Stimulated activated CD8-positive, alpha-beta memory T cell treated with anti-CD3 and anti-CD28 coated beads, Interleukin-7, amount 100 ng/mL, for 24 hours (primary cell): ENCODE measurements at places on chromosomes 16 and 17.

GRCh38 chr16:15996432-15997109 is 47.2 kb downstream of the ABCC1 start:
- DNase-seq, result no peak

GRCh38 chr16:4663777-4664465 is 29.4 kb upstream of the NUDT16L1 start:
- DNase-seq, result no peak

- DNase-seq, result no peak
These were observed 8.2 kb downstream of the GALNS start for GRCh38 chr16:88848557-88848956.

GRCh38 chr16:27823421-27823820 is 240.1 kb downstream of the GSG1L start:
- no peak for DNase-seq

DNA sequence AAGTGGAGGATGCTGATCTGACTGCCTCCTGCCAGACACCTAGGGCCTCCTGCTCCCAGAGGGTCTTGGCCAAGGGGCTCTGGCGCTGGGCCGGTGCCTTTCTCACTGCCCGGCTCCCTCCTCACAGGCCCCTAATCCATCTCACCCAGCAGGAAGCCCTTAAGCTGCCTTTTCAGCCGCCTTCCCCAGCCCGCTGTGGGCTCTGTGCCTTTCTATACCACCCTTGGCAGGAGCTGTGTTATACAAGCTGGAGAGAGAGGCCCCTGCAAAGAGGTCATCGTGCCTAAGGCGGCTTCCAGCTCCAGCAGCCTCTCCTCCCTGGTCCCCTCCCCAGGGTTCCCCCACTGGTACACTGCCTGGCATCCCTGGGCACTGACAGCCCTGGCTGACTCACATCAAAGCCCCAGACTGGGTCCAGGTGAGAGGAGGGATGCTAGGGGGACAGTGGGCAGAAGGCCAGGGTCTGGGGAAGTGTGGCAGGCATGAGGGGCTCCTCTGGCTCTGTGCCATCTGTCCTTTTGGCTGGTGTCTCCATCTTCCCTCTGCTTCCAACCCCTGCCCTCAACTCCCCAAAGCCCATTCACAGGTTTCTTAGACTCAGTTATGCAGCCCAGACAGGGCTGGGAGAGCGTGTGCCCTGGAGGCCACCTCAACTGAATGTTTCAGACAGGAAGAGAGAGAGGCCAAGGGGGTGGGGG is 15.3 kb upstream of the FZD2 start:
- no peak for DNase-seq

DNA sequence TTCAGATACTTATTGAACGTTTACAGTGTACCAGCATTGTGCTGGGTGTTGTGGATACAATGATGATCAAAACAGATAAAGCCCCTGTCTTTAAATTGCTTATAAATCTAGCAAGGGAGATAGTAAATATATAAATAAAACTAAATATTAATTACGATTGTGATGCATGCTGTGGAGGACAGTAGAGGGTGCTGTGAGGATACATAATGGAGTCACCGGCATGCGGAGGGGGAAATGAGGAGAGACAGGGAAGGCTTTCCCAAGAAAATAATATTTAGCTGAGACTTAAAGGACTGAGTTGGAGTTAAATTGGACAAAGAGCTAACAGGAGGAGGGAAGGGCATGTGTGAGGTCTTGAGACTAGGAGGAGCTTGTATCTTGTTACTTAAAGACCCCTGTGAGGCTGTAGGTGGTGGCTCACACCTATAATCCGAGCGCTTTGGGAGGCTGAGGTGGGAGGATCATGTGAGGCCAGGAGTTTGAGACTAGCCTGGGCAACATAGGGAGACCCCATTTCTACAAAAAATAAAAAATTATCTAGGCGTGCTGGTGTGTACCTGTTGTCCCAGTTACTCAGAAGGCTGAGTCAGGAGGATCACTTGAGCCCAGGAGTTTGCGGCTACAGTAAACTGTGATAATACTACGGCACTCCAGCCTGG is 2.4 kb downstream of the DHRS7B start:
- no peak for DNase-seq

- no peak for DNase-seq
These were observed 25.2 kb downstream of the GRB2 start for GRCh38 chr17:75380315-75380714.

- no peak for DNase-seq
These were observed 114.5 kb upstream of the GSE1 start for GRCh38 chr16:85498607-85499006.

- no peak for DNase-seq
These were observed 151.1 kb upstream of the GSE1 start for GRCh38 chr16:85461814-85462713.

GRCh38 chr17:72858826-72859495 is 233.5 kb downstream of the SLC39A11 start:
- DNase-seq, result no peak

DNA sequence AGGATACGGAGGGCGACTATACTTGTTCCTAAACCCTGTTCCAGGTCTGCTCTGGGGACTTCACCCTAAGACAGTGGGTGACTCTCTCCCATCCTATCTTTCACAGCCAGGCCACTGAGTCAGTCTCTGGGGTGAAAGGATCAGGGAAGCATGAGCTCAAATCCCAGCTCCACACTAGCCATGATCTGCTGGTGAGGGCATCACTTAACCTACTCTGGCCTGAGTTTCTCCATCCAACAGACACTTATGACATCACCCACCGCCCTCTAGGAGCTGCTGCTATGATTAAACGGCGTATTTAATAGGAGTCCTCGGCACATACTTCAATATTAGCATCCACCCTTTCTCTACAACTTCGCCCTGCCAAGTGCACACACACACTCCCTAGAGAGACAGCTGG is 10.1 kb downstream of the GAST start:
- no peak for DNase-seq

DNA sequence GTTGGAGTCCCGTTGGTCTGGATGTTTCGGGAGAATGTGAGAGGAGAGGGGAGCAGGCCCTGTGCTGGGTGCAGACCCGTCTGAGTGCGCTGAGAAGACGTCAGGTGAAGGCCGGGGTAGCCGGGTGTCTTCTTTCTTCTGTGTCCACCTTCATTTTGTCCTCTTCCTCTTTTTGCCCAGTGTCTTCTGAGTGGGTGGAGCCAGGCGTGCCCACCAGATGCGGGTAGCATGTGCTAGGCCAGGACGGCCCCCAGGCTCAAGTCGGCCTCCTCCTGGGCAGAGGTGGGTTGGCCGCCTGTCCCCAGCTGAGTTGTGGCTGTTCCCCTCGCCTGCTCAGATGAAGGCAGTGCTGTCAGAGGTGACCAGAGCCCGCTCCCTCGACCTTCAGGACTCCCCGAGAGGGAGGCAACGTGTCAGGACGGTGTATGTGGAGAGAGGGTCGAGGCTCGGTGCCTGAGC is 3.5 kb downstream of the METRNL start:
- no peak for DNase-seq

DNA sequence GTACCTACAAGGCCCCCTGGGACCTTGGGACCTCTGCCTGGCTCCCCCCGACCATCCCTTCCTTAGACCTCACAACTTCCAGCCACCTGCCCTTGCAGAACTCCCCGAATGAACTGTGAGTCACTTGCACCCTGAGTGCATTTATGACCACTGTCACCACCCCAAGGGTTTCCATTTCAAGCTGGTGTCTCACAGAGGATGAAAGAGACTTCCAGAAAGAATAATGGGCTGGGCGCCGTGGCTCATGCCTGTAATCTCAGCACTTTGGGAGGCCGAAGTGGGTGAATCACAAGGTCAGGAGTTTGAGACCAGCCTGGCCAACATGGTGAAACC is 124.5 kb upstream of the CIBAR2 start:
- no peak for DNase-seq

DNA sequence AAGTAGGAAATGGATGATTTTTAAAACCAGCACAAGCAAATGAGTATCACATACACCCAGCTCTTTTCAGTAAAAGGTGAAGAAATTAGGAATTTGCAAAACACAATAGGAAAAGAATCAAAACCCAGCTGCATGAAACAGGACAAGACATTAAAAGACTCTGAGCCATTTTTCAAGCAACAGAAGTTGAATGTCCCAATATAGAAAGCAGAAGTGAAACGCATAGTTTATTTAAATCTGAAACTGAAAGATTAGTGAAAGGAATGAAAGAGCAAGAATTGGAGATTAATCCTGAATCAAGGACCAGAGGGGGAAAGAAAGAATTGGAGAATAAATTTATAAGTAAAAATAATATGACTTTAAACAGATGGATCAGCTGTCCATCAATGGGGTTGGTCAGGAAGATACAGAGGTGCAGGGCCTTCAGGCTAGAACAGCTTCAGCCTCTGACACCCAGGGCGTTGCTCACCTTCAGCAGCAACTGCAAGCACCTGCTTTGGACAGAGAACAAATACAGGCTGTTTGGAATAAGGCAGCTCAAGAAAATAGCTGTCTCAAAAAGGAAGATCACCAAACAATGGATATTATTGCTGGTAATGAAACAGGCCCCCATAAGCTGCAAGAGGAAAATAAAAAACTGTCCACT is 3.9 kb upstream of the ARHGAP17 start:
- DNase-seq, result no peak

DNA sequence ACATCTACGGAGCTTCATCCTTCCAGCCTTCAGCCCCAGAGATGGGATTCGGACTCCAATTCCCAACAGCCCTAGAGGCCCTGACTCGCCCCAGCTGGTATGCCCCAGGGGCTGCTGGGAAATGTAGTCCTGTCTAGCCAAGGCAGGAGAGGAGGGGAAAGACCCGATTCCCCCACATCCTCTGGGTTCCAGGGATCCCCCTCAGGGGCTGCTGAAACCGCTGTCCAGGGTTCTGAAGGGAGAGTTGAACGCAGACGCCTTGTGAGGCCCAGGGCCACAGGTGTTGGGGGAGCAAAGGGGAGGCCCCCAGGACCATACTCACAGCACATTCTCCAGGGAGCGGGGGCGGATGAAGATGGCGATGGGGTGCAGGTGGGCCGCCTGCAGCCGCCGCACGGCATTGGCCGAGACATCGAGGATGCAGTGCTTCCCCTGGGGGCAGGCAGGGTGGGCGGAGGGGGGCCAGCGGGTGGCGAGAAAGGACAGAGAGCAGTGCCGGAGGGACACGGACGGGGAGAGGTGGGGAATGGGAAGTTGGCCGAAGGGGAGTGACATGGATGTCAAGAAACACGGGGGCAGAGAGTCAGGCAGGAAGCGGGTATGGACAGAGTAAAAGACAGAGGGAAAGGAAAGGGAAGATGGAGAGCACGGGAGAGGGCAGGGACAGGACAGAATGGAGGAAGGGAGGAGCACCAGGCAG is 12.6 kb upstream of the ASGR1 start:
- DNase-seq, result no peak

GRCh38 chr17:7383742-7384488 is 3.0 kb downstream of the TNK1 start:
- DNase-seq, result peak; percentile 36

DNA sequence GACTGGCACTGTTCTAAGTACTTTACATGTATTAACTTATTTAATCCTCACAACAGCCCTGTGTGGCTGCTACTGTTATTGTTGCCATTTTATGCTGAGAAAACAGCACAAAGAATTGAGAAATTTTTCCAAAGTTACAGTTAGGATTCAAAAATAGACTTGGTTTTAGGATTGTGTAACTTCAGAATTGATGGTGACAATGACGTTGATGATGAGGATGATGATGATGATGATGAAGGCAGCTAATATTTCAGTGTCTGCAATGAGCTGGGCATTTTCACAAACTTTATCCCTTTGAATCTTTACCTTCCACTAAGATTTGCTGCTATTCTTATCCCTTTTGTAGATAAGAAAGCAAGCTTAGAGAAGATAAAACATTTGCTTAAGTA is 22.1 kb downstream of the PRKCB start:
- DNase-seq, result no peak
